Activated CD4-positive, alpha-beta T cell treated with anti-CD3 and anti-CD28 coated beads, Interleukin-2, Interleukin-6, amounts not matched to agents 100 ng/mL and 50 ng/mL, durations not matched to agents 16 hours and 8 hours (primary cell): ENCODE measurements at places on chromosomes 5 and 9.

GRCh38 chr9:93094658-93095204 is 1.3 kb upstream of the CARD19 start:
- no peak for DNase-seq

GRCh38 chr9:92032891-92033290 is 82.3 kb downstream of the SPTLC1 start:
- DNase-seq = no peak

GRCh38 chr5:109167586-109167985 is 242.2 kb downstream of the PJA2 start:
- no peak for DNase-seq

DNA sequence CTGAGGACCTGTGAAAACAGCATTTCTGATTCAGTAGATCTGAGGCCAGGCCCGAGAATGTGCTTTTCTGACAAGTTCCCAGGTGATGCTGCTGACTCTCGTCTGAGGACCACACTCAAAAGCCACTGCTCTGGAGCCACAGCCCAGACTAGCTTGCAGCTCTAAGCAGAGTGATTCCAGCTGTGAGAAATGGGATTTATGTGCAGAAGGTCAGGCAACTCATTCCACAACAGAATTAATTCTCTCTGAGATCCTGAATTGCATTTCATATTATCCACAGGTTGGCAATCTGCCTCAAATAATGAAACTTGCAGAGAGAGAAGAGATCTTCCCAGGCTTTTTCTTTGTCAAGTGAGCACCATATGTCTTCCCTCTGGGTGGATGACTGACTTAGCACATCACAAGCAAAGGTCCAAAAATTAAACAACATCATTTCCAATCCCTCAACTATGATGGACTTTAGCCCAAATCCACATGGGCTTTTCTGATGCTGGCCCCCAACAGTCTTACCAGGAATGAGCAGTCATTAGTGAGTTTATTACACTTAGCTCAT is 140.2 kb downstream of the ALDH1A1 start:
- DNase-seq = no peak

- no peak for DNase-seq
Observed at GRCh38 chr5:91049800-91050199, 333.3 kb downstream of the ARRDC3 start.

GRCh38 chr5:79834754-79835714 is 145.4 kb downstream of the CMYA5 start:
- no peak for DNase-seq

DNA sequence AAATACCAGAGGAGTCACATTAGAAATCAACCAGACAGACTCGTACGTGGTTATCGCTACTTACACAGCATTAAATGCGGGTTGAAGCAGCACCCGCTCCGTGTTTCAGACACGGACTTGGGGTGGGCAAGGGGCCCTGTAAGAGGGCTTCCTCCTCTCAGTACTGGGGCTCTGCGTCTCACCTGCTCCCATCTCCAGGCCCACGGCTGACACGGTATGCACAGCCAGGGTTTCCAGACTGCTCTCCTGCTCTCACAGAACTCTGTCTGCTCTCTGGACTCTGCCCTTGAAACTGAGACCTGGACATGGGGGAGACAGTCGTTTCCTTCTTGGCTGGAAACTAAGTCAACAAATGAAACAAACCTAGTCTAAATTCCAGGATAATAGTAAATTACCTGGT is 24.7 kb upstream of the RASGEF1C start:
- no peak for DNase-seq

DNA sequence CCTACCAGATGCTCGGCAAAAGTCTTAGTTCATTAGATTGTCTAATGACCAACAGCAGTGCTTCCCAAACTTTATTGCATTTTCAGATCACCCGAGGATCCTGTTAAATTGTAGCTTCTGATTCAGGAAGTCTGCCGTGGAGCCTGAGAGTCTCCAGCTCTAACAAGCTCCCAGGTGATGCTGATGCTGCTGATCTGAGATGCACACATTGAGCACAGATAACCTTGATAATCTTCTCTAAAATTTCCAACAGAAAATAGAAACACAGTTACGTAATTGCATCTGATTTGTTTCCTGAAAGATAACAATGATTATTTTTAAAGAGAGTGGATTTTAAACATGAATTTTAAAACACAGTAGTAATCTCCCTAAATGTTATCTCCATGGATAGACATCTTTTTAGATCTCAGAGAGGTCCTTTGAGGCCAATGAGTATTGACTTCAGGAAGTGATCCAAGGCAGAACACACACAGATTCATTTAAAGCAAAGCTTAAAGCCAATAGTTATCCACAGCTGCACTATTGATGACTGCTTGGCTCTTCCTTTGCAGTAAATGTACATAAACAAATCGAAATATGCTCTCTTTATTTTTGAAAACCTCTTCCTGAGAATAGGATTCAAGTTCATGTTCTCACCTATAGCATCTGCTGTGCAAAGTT is 122.8 kb upstream of the TNPO1 start:
- DNase-seq = no peak

DNA sequence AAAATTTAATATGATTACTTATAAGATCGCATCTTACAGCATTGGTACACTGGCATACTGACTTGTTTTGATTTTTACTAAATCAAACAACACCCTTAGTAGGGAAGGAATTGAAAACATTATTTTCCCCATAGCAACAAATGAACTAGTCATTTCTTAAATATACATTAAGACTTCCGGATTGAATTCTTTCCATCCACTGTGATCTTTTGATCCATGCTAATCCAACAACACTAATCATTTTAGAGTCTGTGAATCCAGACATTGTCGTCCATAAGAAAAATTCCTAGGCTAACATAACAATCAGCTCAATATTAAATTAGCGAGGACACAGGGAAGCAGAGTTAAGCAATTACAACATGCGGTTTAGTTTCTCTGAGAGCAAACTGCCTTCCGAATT is 21.6 kb upstream of the ERAP1 start:
- no peak for DNase-seq

- peak; percentile 6 for DNase-seq
Observed at GRCh38 chr9:75889977-75890471, 449 bp upstream of the PCSK5 start.

DNA sequence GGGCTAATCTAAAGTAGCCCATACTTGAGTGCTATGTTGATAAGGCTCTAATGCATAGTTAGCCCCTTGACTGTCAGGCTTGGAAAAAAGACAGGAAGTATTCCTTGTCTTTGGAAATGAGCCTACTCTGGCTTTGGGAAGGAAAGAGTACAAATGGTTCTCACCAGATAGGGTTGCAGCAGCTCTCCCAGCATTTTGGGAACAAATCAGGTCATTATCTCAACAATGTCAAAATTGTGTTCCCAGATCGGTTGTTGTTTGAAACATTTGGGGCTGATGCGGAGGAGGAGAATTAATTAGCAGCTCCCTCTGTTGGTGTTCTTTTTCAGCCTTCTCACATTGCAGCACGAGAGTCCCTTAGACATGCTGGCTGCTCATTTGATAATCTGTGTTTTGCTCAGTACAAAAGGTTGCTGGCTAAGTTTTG is 294.7 kb upstream of the DMRT1 start:
- DNase-seq = no peak

GRCh38 chr9:99369327-99369722 is 147.2 kb downstream of the SEC61B start:
- no peak for DNase-seq

DNA sequence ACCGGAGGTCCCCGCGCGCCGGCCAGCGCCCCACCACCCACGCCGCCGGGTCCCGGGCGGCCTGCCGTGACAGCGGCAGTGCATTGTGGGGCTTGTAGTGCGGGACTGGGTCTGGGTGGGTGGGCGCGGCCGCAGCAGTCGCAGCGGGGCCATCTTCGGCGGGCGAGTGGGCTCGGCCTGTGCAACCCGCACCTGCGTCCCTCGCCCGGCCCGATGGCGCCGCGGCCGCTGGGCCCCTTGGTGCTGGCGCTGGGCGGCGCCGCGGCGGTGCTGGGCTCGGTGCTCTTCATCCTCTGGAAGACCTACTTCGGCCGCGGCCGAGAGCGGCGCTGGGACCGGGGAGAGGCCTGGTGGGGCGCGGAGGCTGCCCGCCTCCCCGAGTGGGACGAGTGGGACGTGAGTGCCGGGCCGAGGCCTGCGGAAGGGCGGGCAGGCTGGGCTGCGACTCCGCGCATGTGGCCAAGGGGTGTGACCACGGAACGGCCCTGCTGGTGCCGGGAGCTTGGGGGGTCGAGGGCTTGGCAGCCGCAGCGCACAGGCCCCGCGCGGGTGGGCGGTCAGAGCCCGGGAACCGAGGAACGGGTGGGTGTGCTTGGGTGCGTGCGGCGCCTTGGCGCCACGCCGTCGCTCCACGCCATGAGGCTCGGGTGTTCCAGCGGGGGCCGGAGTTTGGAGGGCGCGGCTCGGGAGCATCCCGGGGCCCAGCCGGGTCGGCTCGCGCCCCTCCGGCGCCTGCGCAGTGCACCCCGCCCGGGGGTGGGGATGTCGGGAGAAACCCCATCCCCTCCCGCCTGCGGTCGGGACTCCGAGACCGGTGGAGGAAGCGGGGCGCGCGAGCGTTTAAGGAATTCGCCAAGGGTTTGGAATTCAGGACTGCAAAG is at the start of gene ARL10:
Gene ARL10 (plus strand): TSS at position 137 of the 881 bp plus-strand sequence. CDS start 77 bp downstream, at position 214.
- peak; percentile 65 for DNase-seq

- DNase-seq = no peak
Observed at GRCh38 chr9:3960661-3961144, 339.2 kb downstream of the GLIS3 start.

DNA sequence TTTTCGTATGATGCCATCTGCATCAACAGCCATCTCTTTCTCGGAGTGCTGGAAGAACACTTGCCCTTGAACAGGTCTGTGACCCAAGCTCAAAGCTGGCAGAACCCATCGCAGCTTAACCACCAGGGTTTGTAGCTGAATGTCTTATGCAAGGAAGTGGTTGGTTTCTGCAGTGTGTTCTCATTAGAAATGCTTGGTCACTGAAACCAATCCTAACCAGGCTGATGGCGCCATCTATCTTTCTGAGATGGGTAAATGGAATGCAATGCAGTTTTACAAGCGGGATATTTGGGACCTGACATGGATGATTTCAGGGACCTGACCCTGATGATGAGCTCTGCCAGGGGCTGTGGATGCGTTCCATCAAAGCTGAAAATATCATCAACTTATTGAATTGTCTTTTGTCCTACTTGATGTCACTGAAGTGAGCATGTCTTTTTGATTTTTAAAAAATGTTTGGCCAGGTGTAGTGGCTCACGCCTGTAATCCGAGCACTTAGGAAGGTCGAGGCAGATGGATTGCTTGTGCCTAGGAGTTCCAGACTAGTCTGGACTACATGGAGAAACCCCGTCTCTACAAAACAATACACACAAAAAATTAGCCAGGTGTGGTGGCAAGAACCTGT is 28.7 kb downstream of the DMRT3 start:
- peak; percentile 55 for DNase-seq

GRCh38 chr5:85278193-85278592 is 893.5 kb upstream of the EDIL3 start:
- peak; percentile 47 for DNase-seq

DNA sequence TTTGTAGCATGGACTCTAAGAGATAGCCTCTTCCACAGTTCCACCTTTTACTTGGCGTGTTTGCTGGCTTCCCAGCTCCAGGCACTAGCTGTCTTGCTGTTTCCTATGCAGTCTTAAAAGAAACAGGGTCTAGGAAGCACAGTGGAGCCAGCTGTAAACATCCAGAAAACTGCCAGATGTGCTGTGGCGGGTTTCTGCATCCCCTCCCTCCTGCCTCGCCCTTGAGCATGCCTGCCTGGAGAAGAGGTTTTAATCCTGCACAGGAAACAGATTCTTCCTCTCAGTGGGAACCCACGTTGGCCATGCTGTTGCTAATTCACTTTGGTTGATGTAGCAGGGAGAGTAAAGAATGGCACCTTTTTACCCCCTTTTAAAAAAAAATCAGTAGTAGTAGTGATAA is 121.3 kb downstream of the RPS23 start:
- no peak for DNase-seq

DNA sequence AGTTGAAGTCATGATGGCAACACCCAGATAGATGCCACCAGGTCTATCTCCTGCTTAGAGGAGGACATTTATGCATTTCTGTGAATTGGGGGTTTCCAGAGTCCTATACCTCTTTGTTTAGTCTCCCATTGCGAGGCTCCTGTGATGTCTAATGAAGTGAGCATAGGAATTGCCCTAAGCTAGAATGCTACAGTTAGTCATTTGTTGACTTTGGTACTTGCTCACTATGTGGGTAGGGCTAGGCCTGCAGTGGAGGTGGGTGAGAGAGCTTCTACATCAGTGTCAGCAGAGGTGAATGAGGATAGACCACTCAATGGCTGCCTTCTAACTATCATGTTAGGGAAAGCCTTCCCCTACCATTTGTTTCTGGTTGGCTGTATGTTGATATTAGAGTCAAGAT is 173.3 kb upstream of the POC5 start:
- DNase-seq = no peak

DNA sequence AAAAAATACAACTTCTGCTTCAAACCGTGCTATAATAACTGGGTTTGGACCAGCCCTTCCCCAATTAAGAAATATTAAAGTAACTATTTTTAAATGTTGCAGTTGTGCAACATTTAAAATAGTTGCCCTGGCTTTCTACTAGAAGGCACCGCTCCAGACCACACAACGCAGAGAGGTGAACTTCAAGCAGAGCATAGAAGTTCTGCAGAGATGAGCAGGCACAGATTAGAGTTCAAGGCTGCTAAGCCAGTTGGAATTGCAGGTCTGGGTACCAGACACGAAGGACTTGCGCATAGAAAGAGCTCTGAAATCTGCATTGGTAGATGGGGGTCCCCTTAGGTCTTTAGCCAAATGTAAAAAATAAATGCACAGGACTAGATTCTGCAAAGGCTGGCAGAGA is 58.7 kb upstream of the GALNT10 start:
- DNase-seq = no peak

DNA sequence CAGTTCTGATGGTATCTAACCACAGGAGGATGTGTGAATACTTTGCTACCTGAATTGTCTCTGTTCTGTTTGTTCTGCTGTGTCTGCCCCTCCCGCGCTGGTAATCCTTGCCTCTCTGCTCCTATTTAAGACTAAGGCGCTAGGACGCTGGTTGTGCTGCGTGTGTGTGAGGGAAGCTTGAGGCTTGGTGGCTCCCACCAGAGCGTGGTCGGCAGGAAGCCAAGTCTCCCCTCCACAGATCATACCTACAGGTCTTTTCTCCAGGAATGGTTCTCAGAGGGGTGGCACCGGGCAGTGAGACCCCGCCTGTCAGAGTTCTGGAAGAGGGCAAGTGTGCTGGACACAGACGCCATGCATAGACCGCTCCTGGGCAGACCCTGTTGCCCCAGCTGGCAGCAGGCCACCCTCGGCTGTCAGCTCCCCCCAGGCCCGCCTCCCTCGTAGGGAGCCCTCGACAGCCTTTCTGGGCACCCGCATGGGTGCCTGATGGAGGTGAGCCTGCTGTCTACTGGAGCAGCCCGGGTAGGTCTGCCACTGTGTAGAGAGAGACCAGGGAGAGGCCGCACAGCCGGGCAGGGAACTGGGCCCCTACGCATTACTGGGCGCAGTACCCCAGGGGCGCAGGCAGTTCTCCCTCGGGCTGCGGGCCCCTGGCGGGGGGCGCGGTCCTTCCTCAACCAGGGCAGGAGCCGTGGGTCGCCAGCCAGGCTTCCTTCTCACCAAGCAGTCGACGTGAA is 53.4 kb upstream of the ROR2 start:
- DNase-seq = no peak

GRCh38 chr9:83061990-83062650 is 822 bp downstream of the RASEF start:
- DNase-seq = no peak
